ENCODE measurements at places on chromosomes 7 and 10.

DNA sequence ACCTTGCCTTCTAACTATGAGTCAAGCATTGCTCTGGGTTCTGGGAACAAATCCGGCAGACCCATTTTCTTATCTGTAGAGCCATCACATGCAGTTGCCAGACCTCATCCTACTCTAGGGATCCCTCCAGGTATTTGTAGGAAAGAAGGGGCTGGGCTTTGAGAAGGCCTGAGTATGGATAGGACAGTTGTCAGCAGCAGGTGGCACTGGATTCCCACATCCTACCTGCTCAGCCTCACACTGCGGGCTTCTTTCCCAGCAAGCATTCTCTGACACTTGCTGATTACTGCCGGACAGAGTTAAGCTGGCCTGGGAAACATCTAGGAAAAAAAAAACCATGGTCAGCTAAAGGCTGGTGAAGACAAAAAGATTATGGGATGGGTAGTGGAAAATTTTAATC lies 224.1 kb downstream of the CCSER2 start:
- no peak for DNase-seq

- no peak for DNase-seq
These were observed 9.2 kb downstream of the NPFFR1 start for GRCh38 chr10:70274643-70275042.

- DNase-seq: no peak
These were observed 63.4 kb downstream of the KIAA1217 start for GRCh38 chr10:24272374-24272773.

DNA sequence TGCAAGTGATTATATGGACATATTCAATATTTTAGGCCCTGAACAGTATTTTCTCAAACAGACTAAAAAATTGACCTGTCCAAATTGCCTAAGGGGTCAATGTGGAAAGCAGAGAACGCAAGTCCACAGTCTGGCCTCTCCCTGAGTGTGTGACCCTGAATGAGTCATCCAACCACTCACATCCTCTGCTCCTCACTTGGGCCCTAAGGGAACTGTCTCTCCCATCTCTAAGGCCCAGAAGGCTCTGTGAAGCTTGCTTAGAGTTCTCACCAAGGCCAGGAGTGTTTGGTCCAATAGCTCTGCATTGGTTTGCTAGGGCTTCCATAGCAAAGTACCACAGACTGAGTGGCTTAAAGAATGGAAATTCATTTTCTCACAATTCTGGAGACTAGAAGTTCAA lies 155.1 kb downstream of the LSM5 start:
- no peak for DNase-seq

- DNase-seq: no peak
These were observed 171.0 kb downstream of the TRIL start for GRCh38 chr7:28787106-28787505.

- no peak for DNase-seq
These were observed 30.5 kb downstream of the ANXA8 start for GRCh38 chr10:47453141-47454007.
